Activated T-cell treated with anti-CD3 and anti-CD28 coated beads, Interleukin-2, amount 50 U/mL, for 1 hour (primary cell): ENCODE measurements at places on chromosomes 4 and X.

DNA sequence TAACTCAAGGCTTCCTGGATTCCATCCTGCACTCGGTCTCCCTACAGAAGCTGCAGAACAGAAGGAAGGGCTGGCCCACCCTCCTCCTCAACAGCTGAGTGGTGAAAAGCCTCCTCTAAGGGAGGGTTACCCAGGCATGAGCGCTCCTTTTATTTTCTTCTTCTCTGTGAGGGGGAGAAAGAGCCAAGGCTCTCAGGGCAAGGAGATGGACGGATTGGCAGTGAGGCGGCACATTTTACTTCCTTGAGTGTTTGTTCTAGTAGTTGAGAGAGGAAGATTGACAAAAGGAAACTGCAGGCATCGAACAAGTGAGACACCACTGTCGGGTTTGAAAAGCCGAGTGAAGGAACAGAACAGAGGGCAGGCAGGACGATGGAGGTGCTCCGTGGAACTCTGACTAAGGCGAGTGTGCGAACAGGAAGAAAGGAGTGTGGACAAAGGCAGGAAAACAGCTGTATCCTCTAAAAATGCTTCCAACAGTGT is 38.4 kb upstream of the STS start:
- no peak for DNase-seq

- DNase-seq = no peak
Observed at GRCh38 chrX:102712981-102713625, 855 bp downstream of the GPRASP2 start.

GRCh38 chr4:15451181-15451865 is 18.4 kb upstream of the CC2D2A start:
- DNase-seq = no peak

DNA sequence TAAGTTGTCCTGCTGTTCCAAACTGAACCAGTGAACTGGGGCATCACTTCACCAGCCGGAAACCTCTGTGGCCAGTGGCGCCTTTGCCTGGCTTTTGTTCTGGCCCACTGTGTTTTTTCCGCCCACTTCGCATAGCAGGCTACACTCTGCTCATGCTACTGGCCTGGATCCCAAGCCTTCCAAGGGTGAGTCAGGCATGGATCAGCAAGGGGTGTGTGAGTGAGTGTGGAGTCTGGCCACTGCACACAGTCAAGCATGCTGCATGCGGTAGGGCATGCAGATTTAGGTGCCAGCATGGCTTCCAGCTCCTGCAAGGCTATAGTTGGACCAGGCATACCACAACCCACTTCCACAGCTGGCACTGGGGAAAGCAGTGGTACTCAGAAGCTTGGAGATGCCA is 1967.9 kb downstream of the C4orf33 start:
- DNase-seq = no peak

DNA sequence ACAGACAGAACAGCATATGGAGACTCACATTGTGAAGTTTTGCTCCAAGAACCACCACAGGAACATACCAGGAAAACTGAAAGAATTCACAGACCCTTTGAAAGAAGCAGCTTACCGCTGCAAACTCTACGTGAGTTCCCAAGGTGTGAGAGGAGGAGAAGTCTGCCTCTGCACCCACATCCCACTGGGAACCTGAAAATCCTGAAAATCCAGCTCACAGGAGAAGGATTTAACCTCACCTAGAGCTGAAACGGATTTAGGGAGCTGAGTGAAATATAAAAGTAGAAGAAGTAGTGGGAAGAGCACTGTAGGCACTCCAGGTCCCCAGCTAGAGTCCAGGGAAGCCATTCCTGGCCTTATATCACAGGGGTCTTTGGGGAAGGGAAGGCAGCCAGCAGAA is 80.0 kb downstream of the FHIP1A start:
- no peak for DNase-seq

- no peak for DNase-seq
Observed at GRCh38 chrX:113136836-113137235, 296.2 kb upstream of the AMOT start.

DNA sequence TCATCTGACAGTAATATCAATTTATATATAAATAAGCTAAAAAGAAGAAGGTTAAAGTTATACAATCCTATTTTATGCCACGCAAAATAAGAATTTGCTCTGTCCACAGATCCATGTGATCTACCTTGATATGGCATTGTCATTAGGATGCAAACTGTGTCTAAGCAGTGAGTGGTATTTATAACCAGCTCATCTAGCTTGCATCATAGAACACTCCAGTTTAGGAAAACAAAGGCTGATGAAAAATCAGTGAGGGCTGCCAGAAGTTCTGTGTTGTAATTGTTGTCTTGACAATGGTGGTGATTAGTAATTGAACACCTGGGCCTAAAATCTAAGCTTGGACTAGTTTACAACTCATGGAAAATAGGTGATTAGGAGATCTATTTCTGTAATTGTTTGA is 111.0 kb downstream of the CPE start:
- DNase-seq = no peak

GRCh38 chr4:82968972-82969371 is 41.7 kb downstream of the LIN54 start:
- DNase-seq = no peak

DNA sequence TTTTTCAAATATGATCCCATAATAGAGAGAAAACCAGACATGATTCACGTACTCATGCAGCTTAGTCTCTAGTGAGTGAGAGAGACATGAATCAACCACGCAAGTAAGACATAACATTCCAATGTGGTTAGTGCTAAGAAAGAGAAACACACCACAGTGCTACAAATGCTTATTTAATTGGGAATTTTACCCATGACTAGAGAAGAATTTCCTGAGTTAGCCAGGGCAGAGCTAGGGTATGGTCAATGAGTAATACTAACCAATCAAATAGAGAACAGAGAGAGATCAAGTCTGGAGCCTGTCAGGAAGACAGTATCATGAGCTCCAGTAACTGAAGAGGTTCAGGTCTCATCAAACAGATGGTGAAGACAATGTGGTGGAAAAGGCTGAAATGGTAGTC is 495.2 kb downstream of the PDGFC start:
- no peak for DNase-seq

GRCh38 chrX:105315248-105315647 is 94.8 kb upstream of the TEX13A start:
- no peak for DNase-seq

- DNase-seq = no peak
Observed at GRCh38 chr4:101793397-101793796, 2.9 kb downstream of the BANK1 start.

GRCh38 chr4:169246279-169246678 is 24.5 kb downstream of the SH3RF1 start:
- no peak for DNase-seq

DNA sequence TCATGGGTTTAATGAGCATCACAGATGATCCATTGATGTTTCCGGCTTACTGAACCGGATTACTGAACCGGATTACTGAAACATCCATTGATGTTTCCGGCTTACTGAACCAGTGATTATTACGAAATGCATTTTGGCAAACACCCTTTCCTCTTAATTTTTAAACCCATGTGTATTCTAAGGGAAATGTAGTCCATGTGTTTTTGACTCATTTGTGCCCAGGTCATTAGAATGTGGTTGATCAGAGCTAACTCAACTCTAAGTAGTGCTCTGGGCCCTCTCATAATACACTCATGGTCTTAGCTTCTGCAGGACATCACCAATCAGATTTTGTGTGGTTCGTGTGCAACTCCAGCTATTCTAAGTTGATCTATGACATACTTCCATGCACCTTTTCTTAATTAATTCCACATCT is 141.6 kb downstream of the SPATA18 start:
- no peak for DNase-seq

GRCh38 chr4:150130933-150131332 is 52.7 kb downstream of the DCLK2 start:
- no peak for DNase-seq

DNA sequence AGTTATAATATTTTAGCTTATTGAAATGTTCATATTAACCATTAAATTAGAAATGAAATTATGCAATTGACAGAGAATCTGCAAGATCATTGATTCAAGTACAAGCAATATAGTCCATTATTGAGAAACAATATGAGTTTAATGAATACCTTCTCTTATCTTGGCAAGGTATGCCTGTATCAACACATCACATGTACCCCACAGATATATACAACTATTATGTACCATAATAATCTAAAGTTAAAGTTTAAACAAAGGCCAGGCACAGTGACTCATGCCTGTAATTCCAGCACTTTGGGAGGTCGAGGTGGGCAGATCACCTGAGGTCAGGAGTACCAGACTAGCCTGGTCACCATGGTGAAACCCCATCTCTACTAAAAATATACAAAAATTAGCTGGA is 514.7 kb downstream of the PCDH7 start:
- DNase-seq = no peak

GRCh38 chr4:37989398-37990260 is 29.4 kb downstream of the PTTG2 start:
- no peak for DNase-seq

- DNase-seq = no peak
Observed at GRCh38 chr4:55830716-55831115, 11.1 kb downstream of the EXOC1L start.

DNA sequence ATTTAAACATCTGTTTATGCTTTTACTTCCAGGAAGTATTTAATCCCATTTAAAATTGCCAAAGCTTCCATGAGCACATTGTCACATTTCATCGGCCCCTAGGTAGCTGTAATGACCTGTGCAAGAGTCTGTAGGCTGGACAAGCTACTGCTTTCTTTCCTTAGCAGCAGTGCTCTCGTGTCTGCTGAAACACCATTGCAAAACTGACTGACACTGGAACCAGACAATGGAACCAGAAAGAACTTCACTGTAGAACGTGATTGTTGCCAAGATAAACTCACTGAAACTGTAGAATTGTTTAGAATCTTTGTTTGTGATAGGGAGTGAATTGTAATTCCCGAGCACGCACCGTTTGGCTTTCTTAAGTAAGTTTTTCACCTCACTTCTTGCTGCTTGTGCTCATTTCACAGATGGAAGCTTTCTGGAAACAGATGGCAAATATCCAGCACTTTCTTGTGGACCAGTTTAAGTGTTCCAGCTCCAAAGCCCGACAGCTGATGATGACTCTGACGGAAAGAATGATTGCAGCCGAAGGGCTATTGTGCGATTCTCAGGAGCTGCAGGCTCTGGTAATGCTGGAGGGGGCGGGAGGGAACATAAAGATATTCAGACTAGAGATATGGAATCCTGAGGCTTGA is 36.9 kb downstream of the EVC start:
- DNase-seq = no peak

- DNase-seq = no peak
Observed at GRCh38 chr4:6273661-6273990, 4.0 kb downstream of the WFS1 start.

DNA sequence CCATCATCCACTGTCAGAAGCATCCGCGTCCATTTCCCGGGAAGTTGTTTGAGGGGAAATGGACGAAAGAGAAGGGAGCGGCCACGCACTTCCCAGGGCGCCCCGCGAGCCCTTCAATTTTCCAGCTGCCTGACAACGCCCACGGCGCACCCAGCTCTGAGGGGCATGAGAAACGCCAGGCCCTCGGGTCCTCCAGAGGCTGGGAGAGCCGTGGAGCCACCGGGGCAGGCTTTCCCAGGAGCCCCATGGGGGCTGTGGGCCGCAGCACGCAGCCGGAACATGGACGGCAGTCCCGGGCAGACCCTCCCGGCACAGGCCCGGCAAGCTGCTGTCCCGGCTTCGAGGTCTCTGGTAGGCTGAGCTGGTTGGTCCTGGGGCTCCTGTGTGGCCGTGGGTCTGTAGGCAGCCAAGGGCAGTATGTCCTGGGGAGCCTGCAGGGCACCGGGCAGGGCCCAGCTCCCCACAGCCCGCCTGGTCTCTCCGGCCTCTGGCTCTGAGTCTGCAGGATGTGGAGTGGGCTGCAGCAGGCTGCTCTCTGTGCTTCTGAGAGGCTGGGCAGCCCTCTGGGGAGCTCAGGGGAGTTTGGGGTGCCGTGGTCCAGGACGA is 115.2 kb downstream of the FAM53A start:
- no peak for DNase-seq

DNA sequence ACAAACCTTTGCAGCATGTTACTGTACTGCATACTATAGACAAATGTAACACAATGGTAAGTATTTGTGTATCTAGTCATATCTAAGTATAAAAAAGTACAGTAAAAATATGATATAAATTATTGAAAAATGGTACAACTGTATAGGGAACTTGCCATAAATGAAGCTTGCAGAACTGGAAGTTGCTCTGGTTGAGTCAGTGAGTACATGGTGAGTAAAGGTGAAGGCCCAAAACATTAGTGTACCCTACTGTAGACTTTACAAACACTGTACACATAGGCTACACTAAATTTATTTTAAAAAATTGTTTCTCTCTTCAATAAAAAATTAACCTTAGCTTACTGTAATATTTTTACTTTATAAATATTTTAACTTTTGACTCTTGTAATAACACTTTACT is 25.8 kb downstream of the SPIN3 start:
- no peak for DNase-seq

DNA sequence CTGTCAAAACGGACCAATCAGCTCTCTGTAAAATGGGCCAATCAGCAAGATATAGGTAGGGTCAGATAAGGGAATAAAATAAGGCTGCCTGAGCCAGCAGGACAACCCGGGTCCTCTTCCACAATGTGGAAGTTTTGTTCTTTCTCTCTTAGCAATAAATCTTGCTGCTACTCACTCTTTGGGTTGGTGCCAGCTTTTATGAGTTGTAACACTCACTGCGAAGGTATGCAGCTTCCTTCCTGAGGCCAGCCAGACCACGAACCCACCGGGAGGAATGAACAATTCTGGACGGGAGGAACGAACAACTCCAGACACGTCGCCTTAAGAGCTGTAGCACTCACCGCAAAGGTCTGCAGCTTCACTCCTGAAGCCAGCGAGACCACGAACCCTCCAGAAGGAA is 287.8 kb downstream of the RAPGEF2 start:
- no peak for DNase-seq

DNA sequence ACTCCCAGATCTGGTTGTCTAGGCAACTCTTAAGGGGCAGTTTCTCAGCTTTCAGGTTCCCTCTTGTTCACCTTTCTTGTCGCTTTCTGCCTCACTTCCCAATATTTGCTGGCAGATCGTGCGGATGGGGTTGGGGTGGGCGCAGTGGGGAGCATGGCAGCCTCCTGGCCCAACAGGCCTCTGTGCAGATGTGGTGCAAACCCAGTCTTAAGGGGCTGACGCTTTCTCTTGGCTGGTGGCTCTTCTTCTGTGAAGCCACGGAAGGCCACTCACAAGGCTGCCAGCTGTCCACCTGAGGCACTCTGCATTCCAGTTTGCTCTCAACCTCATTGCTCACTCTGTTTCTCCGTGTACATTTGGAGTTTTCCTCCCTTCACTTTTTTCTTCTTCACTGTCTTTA is 61.7 kb downstream of the NBDY start:
- DNase-seq = no peak

GRCh38 chrX:43467608-43468234 is 188.4 kb upstream of the MAOA start:
- no peak for DNase-seq
